ENCODE measurements at places on chromosomes 1 and 21. TPM values are rescaled to one million over a fixed set of nuclear protein-coding genes. Genes with fewer than 3 reads are reported as not detected.
A peak's percentile ranks its signal among the peaks of the same experiment; 100 is the strongest.

- no peak for DNase-seq
Observed at GRCh38 chr1:202580619-202581018, 129.6 kb downstream of the SYT2 start.

Gene RASAL2
- 20.9 TPM for total RNA-seq

- peak; percentile 36 for DNase-seq
Observed at GRCh38 chr1:229557913-229558414, 543 bp downstream of the ABCB10 start.

DNA sequence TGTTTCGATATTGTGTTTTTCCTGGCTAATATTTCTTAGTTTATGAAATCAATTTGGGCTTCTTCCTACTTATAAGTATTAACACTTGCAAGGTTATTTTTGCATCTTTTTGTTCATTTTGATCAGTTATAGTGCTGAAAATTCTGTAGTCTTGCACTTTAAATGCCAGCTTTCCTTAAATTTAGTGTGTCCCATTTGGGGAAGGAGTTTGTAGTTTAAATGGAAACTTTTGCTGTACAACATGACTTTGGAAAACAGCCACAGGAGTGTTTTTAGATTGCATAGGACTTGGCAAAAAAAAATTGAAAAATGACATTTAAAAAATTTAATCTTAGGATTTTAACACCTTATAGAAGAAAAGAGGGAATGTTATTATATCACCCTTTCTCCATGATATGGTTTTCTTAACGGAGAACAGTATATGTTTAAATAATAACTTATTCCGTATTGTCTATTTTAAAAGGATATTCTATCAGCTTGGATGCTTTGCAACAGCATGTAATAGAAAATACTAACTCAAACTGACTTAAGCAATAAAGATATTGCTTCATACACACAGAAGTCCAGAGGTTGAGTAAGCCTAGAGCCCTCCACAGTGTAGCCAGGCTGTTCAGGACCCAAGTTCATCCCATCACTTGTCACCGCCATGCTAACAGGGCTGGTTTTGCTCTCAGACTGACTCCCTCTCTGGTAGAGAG lies 53.8 kb downstream of the LYPLAL1 start:
- DNase-seq = no peak

GRCh38 chr21:15894596-15894995 lies 164.8 kb downstream of the USP25 start:
- no peak for DNase-seq

- DNase-seq = no peak
Observed at GRCh38 chr1:43446881-43447835, 6.6 kb downstream of the HYI start.

Gene HAPLN2
- total RNA-seq = 0.91 TPM

- no peak for DNase-seq
Observed at GRCh38 chr1:209439828-209440227, 143.7 kb upstream of the CAMK1G start.

- DNase-seq = peak; percentile 27
Observed at GRCh38 chr1:95041491-95042165, 31.1 kb downstream of the ALG14 start.

DNA sequence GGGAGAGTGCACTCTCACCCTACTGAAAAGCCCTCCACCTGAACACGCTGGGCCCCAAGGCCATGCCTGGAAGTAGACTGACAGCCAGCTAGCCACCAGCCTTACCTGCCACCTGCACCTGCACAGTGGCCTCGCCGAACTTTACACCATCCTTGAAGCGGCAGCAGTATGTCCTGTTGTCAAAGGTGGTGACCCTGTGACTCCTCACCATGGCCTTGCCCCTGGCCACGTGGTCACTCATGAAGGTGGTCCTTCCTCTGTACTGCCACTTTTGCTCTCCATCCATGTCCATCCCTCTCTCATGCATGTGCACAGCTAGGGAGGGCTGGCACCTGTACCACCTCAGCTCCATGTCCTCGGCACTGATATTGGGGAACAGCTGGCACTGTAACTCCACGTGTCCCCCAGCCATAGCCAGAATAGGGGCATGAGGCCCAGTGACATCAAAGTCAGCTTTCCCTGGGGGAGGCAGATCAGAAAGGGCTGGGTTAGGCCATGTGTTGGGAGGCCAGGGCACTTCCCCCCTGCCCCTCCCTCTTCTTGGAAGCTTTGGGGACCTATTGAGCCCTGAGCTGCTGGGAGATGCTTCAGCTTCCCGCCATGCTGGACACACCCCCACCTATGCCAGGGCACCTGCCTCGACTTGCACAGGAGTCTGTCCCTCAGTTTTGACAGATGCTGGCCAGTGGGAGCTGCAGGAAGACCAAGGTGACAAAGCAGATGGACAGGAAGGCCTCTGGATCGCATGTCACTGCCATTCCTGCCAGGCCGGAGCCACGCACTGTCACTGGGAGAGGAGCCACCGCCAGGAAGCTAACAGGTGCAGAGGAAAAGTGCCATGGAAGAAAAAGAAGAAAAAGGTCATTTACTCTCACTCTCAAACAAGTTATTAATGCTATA lies 24.6 kb downstream of the RNF187 start:
- DNase-seq = no peak

Gene DCST1
- total RNA-seq = not detected

- DNase-seq = no peak
Observed at GRCh38 chr1:9291914-9292360, 757 bp upstream of the SPSB1 start.

Data from neural crest cell (in vitro differentiated cells).